Non-pigmented ciliary epithelial cell (primary cell): ENCODE measurements at places on chromosomes 1 and 21.

- DNase-seq, result no peak
Measured at GRCh38 chr1:91507328-91507727, 6.7 kb downstream of the CDC7 start.

DNA sequence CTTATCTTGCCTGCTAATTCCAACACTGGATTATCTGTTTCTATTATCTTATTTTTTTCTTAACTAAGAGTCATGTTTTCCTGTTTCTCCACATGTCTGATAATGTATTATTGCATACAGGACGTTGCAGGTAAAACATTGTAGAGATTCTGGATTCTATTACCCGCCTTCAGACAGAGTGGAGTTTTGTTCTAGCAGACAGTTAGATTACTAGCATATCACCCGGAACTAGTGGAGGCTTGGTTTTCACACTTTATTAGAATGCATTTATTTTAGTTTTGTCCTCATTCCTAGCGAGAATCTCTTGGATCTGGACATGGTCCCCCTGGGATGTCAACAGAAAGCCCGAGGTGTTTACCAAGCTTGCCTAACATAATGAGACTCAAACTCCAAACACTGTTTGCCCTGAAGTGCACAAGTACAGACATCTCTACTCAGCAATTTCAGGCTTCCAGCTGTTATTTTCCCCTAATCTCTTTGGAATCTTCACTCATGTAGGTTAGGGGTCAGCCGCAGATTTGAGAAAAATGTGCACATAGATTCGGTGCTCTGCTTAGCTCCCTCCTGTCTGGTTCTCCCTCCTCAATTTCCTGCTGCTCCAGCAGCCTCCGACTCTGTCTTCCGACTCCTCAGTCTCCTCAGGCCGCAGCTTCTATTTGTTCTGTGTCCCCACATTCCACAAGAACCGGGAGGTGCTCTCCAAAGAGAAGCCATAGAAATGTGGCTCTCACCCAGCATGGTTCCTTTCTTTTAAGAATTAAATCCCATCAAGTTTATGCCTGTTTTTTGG lies 36.8 kb upstream of the PTPRF start:
- DNase-seq, result no peak

DNA sequence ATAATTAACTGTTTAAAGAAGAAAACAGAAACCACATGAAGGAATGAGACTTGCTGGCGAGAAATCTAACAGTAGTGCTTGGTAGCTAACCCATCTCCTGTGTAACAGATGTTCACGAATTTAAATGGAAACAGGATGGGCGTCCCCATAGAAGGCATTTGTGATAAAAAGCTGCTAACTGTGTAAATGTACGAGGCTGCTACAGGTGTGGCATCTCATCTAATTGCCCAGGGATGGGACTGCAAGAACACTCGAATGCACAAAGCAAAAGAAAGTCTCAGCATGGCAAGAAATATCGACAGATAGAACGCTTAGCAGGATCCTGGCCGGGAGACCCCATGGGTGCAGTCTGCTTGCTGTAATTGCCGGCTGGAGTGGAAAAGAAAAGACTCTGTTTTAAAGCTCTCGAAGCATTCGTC lies 112.7 kb downstream of the RUNX1 start:
- DNase-seq, result no peak

DNA sequence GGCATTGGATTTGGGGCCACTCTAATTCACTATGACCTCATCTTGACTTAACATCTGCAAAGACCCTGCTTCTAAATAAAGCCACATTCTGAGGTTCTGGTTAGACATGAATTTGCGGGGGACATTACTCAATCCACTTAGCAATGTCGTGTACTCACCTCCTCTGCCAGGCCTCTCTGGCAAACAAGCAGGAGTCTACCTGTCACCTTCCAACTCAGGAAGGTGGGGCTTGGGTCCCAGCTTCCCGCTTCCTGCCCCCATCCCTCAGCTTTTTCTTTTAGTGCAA lies 177.8 kb downstream of the PSMG1 start:
- DNase-seq, result no peak

DNA sequence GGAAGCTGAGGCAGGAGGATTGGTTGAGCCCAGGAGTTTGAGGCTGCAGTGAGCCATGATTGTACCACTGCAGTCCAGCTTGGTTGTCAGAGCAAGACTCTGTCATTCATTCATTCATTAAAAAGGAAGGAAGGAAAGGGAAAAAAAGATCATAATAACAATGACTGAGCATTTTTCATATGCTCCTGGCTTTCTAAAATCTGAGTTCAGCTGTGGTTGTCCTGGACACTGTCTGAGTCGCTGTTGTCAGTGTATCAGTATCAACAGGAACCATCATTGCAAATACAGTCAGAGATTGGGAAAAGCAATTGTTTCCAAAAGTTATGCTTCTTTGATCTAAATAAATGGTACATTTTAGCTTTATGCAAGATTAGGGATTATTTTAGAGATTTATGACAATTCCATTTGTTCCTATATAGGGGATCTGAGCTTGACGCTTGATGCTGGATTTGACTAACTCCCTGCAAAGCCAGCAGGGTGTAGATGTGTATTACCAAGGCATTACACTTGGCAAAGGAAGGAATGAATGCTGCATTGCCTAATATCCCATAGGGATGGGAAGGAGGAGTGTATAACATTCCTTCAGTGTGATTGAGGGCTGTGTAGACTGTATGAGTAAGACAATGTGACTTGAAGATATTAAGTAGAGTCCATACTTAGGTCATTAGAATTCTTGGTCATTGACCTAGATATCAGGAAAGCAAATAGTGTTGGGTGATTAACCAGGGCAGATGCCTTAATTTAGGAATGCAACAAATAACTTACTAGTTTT lies 100.2 kb downstream of the DISP1 start:
- no peak for DNase-seq

DNA sequence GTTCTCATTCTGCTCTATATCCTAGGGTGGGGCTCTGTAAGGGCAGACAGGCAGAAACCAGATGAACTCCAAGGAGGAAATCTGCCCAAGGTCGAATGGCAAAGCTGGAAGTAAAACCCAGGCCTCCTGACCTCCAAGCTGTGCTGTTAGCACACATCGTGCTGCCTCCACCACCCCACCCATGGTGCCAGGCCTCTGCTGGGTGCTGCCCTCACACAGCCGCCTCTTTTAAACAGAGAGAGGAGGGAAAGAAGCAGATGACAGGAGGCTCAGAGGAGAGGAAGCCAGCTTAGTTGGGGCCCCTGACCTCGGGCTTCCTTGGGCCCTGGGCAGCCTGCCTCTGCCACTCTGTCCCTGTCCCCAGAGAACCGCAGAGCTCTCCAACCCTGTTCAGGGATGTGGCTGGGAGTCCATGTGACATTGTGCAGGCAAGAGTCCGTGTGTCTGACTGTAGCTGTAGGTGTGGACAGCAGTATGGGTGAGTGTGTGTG lies 1.1 kb downstream of the SYNC start:
- DNase-seq, result no peak
